NK-92 treated with Interleukin-12 subunit alpha and Interleukin-12 subunit beta, amount 100 ng/mL, for 24 hours (cell line): ENCODE measurements at places on chromosomes 5 and 9.

- no peak for DNase-seq
These were observed 278.4 kb downstream of the RASEF start for GRCh38 chr9:82784589-82784988.

- DNase-seq: no peak
These were observed 308.4 kb downstream of the BRINP1 start for GRCh38 chr9:119060629-119061385.

DNA sequence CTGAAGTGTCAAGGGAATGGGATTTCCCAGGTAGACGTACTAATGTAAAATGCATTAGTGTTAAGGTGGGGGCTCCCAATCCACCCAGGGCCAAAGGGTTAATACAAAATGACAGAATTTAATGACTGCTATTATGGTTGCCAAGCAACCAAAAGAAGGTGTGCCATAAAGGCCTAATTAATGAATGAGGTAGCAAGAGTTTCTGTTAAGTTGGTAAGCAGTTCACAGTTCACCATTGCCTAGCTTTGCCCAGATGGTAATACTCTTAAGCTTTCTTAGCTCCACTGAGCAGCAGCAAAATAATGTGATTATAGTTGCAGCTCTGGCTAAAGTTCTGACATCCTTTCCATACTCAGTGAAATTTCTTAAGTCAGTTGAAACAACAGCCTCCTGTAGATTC lies 211.7 kb downstream of the DENND1A start:
- no peak for DNase-seq

- no peak for DNase-seq
These were observed 23.1 kb upstream of the TRPM3 start for GRCh38 chr9:71144495-71144894.

DNA sequence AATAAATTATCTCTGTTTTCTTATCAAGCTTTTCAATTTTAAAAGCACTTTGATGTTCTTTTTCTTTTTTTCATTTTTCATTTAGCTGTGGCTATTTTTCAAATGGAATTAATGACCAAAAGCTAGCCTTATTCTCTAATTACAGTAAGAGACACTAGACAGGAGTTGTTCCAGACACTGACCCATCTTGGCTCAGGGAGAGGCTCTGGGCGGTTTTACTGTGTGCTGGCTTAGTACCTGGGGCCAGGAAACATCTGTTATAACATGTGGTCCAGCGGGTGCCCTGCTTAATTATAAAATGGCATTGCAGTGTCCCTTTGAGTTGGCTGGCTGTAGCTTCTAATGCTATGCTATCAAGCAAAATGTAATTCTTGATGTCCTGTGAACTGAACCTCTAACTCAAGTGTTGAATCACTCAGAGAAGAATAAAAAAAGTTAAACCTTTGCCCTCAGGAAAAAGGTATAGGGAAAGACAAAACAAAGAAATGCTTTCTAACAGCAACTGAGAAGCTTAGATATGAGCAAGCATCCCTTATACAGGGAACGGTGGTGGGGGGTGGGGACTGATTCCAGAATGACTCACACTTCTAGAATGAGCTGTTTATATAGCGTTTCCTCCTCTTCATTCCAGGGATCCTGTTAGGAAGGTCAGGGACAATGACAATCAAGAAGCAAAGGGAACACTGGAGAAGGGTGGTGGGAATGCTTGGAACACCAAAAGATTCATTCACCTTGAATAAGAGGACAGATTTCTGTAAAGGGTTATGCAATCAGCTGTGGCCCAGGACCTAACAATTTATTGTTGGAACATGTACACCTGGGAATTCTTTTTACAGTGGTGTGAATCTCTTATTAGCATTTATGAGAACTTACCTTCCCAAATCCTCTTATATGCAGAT lies 58.7 kb upstream of the NFIB start:
- DNase-seq: no peak

GRCh38 chr9:134379831-134380365 lies 53.6 kb downstream of the RXRA start:
- no peak for DNase-seq

DNA sequence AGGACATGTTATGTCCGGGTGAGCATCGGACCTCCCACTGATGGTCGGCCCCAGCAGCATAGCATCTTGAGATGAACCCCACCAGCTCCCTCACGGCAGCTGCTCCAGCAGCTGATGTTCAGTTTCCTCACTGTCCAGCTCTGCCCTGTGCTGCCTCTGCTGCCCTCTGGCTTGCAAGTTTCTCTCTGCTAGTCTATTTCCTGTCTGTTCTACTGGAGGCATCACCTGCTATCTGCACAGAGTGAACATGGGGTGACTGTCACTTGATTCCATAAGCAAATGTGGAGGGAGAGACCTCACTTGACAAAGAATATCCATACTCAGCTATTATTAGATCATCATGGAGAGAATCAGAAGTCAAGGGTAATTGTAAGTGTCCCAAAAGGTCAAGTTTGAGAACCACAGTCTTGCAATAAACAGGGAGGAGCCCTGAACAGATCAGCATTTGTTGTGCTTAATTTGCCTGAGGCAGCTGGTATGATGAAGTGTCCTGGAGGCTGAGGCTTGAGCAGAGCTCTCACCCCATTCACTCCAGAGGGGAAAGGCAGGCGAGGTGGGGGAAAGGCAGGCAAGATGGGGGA lies 702.8 kb downstream of the SEMA5A start:
- DNase-seq: no peak

DNA sequence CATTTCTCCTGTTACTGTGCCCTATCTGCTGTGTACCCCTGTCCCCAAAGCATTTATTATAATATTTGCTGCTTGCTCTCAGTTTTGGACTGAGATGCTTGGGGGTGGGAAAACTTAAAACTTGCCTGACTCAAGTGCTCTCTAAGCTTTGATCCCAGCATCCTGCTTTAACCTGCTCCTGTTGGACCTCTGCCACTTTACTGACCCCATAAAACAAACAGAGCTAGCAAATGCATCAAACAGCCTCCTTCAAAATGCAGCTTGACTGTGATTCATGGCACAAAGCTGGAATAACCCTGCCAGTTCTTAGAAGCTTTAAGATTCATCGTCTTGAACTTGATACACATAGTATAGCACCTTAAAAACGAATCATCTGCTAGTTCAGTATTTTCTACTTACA lies 212.5 kb downstream of the DEPDC1B start:
- no peak for DNase-seq

DNA sequence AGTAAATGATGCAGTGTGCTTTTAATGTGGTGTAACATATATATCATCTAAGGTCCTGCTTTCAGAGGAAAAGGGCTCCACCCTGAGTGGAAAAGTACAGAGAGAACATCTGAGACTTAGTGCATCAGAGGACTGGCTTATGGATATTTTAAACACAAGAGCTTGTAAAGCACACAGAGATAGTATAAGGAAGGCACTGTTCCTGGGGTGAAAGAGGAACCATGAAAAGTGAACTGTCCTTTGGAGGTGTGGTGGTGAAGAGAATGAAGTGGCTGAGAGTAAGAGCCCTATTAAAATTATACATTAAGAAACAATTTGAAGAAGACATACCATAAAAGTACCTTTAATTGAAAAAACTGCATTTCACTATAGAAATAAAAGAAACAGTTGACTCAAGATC lies 68.9 kb downstream of the CSF2 start:
- no peak for DNase-seq

DNA sequence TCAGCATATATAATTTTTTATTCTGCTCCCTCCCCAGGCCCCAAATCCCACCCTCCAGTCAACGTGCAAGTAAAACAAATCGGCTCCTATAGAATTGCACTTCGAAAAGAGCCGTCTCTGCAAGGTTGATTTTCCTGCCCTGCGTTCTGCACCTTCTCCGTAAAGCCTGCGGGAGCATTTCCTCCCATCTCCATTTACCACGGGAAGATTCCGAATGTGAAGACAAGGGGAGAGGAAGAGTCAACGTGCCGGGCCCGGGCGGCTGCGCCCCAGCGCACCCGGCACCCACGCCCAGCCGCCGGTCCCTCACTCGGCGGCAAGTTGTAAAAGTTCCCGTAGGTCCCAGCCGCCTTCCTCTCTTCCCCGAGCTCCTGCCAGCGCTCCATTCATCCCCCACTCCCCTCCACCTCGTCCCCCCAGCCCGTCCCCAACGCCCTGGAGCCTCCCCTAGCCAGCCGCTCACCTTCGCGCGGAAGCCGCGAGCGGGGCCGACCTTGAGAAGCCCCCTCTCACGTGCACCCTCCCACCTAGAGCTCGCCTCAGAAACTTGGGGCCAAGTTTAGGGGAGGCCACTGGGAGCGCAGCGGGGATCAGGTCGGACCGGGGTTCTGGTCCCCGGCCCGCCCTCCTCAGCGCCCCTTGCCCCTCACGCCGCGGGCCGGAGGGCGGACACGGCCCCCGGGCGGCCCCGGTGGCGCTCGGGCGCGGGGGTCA lies 431 bp downstream of the BNC2 start:
- DNase-seq: no peak

DNA sequence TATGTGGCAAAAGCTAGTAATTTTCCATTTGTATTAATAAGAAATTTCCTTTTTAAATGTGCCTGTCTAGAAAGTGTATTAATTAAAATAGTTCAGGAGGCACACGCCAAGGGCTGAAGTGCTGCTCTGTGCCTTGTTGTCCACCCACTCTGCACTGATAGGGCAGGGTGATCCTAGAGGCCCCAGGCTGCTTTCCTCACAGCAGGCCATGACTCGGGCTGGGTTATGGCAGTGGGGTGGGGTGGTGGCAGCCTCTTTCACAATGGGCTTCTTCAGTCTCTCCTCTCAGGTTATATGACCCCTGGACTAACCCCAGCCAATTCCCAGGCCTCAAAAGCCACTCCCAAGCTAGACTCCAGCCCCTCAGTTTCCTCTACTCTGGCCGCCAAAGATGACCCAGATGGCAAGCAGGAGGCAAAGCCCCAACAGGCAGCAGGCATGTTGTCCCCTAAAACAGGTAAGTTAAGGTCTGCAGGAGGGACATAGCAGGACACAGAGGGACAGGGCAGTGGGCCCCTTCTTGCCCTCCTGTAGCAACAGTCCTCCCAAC lies 19.5 kb downstream of the CD74 start:
- DNase-seq: no peak

DNA sequence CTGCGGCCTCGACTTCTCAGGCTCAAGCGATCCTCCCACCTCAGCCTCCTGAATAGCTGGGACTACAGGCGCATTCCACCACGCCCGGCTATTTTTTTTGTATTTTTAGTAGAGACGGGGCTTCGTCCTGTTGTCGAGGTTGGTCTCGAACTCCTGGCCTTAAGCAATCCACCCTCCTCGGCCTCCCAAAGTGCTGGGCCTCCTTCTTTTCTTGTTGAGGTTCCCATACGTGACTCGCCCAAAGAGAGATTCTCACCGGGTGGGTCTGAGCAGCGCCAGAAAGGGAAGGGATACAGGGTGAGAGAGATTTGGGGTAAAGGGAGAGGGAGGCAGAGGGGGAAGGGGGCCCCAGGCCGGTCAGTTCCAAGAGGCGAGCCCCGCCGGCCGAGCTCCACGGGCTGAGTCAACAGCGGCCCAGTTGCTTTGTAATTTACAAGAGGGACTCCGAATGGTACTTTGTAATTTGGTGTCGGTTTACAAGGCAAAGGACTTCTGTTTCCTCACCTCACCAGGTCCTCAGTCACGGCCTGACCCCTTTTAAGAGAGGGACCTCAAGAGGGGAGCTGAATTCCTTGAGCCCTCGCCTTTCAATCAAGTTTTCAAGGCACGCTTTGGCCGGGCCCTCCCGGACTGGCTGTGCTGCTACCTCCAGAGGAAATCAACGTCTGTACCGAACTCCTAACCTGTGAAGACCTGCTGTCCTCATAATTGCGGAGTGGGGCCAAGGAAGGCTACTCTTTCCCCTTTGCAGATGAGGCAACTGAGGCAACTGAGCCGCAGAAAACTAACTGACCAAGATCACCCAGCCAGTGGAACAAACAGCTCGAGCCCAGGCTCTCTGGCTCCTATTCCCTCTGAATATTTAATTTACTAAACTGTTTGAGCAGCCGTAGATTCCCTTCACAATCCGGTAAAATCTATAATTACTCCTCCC lies 3.3 kb upstream of the DMRT2 start:
- no peak for DNase-seq

GRCh38 chr9:69805962-69806515 lies 14.6 kb upstream of the CFAP95 start:
- no peak for DNase-seq

- DNase-seq: no peak
These were observed 13.8 kb downstream of the UGCG start for GRCh38 chr9:111910428-111910827.

DNA sequence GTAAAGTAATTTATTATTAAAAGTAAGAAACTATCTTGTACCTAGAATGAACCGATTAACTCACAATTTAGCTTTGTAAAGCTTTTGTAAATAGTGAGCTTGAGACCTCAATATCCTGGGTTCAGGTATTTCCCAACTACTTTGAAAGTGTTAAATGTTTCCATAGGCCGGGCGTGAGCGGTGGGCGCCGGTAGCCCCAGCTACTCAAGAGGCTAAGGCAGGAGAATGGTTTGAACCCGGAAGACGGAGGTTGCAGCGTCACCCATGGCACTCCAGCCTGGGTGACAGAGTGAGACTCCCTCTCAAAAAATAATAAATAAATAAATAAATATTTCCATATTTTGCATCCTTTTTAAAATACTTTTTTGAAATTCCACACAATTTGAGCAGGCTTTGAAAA lies 1.5 kb upstream of the ANKH start:
- DNase-seq: no peak

- DNase-seq: no peak
These were observed 34.6 kb upstream of the SEMA4D start for GRCh38 chr9:89532478-89532877.

- no peak for DNase-seq
These were observed 57.0 kb downstream of the FBN2 start for GRCh38 chr5:128480906-128481633.

DNA sequence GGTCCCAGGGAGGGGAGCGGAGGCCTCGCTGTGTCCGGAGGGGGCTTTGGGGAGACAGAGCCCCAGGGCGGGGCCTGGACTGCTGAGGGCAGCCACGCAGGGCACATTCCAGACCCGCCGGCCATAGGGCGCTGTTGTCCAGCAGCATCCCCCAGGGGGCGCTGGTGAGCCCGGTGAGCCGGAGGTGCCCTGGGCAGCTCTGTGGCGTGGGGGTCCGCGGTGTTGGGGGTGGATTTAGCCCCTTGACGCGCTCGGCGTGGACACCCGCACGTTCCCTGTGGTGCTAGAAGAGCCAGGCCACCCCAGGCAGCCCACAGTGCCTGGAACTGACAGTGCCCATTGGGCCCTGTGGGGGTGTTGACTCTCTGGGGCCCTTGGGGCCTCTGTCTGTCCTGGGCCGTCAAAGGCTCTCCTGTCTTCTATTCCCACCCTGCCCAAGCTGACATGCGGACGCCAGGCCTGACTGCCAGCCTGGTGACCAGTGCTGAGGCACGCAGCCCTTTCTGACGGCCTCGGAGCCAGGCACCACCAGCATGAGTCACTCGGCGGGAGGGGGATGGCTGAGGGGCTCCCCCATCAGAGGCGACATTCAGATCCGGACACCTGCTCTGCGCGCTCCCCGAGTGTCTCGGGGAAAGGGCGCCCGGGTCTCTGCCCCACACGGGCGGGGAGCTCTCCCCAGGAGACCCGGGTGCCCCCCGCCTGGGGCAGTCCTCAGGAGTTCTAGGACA lies 23.9 kb downstream of the TPPP start:
- DNase-seq: no peak
